ENCODE measurements at places on chromosomes 5 and 9.

DNA sequence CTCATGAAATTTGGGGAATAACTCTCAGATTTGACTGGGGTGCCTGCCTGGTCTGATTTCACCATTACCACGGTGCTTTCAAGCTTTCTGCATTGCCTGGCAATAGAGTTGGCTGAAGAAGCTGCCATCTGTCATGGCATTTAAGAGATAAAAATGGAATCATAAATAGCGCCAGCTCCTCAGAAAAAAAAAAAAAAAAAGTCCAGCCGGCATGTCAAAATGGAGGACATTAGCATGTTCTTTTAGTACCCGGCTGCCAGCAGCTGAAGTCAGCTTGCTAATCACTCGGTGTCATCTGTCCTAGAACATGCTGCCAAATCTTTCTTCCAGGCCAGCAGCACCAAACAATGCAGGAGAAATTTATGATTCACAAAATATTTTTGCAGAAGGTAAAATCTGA is 57.7 kb upstream of the CER1 start:
- DNase-seq, result no peak

DNA sequence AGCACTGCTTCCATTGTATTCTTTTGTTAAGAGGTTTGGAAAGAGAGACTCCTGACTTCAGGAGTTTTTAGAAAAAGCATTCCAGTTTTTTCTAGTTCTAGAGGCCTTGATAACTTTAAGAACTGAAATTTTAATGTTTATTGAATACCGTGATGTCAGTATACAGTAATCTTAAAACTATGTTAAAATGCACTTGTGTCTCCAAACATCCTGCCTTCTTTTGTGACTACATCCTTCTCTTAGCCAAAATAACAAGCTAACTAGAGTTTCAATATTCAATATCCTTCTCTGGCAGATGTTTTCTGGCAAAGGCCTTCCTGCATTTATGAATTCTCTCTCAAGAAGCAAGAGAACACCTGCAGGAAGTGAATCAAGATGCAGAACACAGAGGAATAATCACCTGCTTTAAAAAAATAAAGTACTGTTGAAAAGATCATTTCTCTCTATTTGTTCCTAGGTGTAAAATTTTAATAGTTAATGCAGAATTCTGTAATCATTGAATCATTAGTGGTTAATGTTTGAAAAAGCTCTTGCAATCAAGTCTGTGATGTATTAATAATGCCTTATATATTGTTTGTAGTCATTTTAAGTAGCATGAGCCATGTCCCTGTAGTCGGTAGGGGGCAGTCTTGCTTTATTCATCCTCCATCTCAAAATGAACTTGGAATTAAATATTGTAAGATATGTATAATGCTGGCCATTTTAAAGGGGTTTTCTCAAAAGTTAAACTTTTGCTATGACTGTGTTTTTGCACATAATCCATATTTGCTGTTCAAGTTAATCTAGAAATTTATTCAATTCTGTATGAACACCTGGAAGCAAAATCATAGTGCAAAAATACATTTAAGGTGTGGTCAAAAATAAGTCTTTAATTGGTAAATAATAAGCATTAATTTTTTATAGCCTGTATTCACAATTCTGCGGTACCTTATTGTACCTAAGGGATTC is 43.1 kb downstream of the NDFIP1 start:
- peak; percentile 56 for DNase-seq

DNA sequence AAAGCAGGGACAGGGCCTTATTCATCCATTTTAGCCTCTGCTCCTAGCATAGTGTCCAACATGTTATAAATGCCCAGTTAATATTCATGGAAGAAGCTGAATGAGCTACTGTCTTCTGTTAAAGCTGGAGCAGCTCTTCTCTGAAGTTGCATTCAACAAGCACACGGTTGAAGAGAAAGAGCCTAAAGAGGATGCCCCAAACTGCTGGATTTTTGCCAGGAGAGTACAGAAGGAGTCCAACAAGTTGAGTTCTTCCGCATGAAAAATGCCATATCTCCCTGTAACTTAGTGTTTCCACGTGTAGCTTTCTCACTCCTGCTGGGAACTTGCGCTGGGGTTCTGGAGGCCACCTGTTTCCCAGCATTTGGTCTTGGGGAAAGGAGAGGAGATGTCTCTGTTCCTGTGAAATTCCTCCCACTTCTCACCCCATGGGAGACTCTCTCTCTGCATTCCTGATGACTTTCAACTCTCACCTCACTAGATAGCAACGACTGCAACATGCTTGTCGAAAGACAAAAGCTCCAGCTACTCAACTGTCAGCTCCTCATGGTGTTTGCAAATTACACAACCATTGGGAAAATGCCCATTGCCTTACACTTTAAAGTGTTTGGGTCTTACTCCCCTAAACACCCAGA is 122.8 kb downstream of the KIF4B start:
- no peak for DNase-seq

DNA sequence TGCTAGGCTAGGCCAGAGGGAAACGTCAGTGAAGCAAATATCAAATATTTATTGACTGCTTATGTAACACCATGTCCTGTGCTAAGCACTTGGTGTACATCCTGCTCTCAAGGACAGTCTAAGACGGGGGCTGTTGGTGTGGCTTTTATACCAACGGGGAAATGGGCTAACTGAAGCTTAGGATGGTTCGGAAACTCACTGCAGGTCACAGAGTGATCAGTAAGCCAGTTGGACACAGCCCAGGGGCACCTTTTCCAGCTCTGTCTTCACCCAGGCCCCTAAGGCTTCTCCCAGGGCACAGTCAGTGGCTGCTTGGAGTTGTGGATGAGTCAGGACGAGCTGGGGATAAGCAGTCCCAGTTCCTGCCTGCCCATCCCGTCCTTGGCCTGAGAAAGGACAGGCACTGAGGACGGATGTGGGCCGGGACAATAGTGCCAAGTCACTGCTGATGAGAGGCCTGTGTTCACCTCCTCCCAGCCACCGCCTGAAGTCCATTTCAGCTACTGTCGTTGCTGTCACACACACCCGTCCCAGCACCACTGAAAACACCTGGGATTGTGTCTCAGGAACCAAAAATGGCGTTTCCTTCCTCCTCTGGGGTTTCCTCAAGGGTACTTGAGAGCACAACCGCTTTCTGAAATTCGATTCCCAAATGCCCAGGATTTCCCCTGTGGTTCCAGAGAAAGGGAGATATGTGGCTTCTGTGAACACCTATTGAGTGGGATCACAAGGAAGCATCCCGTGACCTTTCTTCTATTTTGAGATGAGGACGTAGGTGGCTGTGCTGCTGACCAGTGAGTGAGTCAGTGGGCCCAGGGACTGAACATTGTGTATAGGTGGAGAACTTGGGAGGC is 17.5 kb upstream of the SPRY4 start:
- DNase-seq, result no peak

DNA sequence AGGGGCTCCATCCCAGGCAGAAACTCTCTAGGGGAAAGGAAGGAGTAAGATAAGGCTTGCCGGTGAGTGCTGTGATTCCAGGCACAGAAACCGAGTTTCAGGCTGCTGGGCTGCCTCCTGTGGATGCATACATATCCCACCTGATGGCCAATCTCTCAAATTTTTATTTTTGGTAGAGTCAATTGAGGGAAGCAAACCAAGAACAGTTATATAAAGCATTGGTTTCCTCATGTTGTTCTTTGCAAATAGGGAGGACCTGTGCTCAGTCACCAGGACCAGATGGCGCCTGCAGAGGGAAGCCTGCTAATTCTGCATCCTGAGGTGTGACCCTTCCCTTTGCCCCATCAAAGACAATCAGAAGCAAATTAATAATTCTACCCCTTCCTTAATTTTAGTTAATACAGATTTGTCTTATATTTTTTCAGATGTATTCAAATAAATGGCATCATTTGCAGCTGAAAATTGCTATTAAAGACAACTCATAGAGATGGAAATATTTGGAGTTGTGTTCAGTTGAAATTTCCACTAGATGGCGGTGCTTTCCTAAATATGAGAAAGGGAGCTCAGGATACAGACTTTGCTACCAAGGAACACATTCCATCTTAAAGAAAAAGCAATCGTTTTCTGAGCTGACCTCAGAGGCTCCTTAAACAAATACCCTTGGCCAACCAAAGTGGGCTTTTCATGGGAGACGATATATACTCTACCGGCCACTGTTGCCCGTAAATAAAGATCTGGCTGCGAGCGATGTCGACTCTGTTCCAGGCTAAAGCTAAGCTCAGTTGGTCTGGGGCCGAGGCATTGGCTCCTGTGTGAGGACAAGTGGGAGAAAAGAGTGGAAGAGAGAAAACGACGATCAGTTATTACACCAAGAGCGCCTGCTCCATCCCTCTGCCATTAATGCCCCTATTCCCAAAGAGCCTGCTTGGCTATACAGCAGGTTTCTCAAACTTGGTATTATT is 225.7 kb upstream of the KLF9 start:
- no peak for DNase-seq

DNA sequence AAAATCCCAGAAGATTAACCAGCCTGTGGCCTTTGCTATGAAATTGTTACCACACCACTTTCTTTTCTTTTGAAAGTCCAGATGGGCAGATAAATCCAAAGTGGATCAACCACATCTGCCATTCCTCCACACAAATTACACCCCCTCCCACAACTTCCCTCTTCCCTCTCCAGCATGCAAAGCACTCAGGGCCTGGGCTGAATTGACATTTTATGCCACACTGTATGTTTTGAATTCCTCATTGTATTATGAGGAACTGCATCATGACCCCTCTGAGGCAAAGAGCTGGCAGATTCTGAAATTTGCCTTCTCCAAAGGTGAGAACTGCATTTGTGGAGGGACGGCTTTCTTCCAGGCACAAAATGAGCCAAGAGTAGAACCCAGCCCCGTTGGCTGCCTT is 589.2 kb upstream of the KLF4 start:
- no peak for DNase-seq

DNA sequence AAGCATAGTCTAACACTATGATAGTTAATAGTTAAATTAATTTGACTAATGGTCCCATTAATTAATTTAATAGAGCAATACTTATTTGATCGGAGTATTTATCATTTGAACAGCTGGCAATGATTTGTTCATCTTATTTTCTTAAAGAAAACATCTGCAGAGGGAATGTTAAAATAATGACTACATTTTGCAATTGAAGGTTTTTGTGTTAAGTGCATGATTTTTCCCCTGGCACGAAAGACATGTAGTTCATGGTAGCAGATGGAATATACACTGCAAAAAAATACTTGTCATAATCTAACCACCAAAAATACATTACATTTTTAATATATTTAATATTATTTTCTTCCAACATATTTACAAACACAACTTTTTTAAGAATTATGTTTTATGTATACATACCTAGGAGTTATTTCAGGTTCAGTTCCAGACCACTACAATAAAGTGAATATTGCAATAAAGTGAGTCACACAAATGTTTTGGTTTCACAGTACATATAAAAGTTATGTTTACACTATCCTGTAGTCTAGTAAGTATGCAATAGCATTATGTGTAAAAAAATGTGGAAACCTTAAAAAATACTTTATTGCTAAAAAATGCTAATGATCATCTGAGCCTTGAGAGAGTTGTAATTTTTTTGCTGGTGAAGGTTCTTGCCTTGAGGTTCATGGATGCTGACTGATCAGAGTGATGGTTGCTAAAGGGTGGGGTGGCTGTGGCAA is 292.6 kb upstream of the DAB2 start:
- DNase-seq, result no peak

DNA sequence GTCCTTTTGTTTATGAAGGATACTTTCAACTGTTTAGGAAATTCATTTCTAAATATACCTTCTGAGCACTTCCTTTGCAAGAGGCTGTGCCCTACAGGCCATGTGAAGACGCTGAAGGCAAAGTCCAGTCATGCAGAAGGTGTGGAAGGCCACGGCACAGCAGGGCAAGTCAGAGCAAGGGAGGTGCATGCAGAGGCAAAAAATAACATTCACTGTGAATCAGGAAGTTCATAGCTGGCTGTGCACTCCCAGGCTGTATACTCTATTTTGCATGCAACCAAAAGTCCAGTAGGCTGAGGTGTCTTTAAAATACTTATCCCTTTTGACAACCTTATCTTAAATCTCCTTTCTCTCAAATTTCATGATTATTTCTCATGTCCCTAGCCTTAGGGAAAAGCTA is 50.3 kb downstream of the GNAQ start:
- DNase-seq, result no peak

- DNase-seq, result no peak
These were observed 4.2 kb downstream of the DHX29 start for GRCh38 chr5:55303238-55303690.

DNA sequence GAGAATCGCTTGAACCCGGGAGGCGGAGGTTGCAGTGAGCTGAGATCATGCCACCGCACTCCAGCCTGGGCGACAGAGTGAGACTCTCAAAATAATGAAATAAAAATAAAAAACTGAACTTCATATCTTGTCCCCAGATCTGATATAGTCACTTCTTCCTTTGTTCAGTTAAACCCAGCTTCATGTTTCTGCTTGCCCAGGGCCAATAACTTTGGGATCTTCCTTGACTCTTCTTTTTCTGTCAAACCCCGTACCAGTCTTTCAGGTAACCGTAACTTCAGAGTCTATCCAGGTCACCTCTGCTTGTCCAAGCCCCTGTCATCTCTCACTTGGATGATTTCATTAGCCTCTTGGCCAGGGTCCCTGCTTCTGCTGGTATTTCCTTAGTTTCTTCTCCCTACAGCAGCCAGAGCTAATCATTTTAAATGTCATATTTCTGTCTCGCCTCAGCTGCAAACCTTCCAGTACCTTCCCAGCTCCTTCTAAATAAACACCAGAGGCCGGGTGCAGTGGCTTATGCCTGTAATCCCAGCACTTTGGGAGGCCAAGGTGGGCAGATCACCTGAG is 19.7 kb upstream of the ABL1 start:
- no peak for DNase-seq

GRCh38 chr5:146447734-146448380 is 724 bp downstream of the TCERG1 start:
- DNase-seq, result peak; percentile 36

GRCh38 chr5:118293378-118293777 is 695.0 kb downstream of the DTWD2 start:
- no peak for DNase-seq

GRCh38 chr9:133564451-133565116 is 30.1 kb downstream of the ADAMTSL2 start:
- DNase-seq, result no peak

DNA sequence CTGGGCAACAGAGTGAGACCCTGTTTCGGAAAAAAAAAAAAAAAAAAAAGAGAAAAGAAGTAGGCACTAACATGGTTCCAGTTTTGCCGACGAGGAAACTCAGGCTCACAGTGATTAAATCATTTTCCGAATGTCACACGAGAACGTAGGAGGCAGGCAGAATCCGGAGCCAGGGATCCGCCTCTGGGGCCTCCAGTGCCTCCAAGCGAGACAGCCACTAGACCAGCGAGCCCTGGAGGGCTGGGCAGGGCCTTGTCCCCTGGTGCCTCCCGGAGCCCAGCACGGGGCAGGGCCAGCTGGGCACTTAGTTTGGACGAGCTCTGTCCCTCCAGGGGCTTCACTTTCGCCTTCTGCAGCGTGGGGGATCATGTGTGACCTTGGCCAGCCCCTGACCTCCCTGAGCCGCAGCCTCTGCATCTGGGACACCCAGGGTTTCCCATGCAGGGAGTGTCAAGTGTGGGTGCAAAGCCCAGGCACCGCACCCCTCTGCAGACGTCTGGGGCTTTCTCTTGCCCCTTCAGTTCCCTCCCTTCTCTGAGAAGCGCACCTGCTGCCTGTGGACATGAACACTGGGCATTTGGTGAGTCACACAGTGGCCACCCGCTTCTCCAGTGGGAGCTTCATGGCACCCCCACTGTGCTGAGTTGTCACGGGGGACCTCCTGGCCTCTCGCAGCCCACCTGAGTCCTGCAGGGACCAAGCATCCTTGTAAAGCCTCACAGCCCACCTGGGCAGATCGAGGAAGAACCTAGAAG is 80.3 kb downstream of the RXRA start:
- DNase-seq, result no peak

All from stimulated activated CD4-positive, alpha-beta T cell treated with anti-CD3 and anti-CD28 coated beads, Interleukin-2, amount 100 ng/mL, for 24 hours (primary cell).